Kidney tubule cell (primary cell): ENCODE measurements at places on chromosomes 2 and 18.

GRCh38 chr18:36900466-36900865 is 71.5 kb downstream of the KIAA1328 start:
- DNase-seq: no peak

GRCh38 chr2:23002234-23002633 is 382.7 kb upstream of the KLHL29 start:
- DNase-seq: no peak

DNA sequence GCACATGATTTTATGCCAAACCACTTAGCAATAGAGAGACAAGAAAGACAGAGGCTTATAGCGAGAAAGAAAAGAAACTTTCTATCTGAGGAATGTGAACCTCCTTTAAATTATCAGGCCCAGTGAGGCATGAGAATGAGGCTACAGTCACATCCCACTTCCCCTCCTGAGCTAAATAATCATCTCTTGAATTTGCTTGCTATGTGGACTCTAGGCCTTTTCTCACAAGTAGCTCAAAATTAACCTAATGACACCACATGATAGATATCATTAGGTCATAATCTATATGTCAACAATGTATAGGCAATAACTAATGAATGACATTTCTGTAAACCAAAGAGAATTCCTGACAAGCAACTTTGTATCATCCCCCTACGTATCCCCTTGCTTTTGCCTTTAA is 301.5 kb upstream of the MGAT5 start:
- no peak for DNase-seq

GRCh38 chr2:234752966-234753365 is 198.9 kb upstream of the SH3BP4 start:
- no peak for DNase-seq

- DNase-seq: no peak
Observed at GRCh38 chr18:78666666-78667335, 312.8 kb upstream of the SALL3 start.

DNA sequence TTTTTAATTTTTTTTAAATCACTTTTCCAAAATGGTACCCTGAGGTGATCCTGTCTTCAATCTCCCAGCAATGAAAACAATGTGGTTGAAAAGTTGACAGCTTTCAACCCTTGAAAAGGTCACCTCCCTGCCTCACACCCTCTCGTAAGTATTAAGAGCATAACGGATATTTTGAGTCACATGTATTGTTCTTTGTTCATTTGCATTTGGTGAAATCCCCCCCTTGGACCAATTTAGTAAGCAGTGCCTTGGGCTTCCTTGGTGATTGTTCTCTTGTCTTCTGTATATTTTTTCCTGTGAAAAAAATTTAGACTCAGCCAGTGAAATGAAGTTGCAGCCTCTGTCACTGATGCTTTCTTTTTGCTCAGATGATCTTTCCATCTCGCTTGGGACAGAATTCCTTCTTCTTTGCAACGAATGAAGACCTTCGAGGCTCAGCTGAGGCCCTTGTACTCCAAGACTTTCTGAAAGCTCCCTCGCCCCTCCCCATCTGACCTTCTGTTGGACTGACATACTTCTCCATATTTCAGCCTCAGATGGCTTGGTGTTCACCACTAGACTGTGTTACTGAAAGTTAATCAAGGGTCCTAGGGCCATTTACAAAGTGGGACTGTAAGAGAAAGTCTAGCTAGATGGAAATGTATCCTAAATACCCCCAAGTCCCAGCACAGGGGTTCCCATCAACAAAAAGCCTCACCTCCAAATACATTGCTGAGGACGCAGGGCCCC is 158.4 kb downstream of the BCL2 start:
- DNase-seq: no peak

DNA sequence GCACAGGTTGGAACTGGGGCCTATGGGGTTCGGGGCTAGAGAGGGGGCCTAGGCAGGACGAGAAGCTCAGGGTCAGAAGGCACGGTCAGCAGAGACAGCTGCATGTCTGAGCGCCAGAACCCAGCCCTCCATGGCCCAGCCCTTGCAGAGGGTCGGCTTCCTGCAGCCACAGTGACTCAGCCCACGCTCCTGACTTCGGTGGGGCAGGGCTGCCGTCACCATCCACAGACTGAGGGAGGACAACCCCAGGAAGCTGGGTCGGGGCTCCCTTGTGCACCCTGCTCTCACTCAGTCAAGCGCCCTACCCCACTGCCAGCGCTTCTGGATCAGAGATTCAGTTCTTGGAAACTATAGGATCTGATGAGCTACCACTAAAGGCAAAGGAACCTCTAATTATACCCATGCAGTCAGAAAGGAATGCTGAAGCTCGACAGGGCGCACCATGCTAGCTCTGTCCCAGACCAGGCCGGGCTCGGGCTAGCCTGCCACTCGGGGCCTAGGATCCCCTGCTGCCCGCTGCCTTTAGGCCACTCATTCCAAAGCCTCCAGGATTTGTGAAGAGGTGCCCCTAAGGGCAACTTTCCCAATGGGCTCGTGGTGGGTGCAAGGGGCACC is 3.0 kb downstream of the ACTR1B start:
- DNase-seq: no peak

- DNase-seq: no peak
Observed at GRCh38 chr2:159292157-159292556, 5.7 kb upstream of the WDSUB1 start.

DNA sequence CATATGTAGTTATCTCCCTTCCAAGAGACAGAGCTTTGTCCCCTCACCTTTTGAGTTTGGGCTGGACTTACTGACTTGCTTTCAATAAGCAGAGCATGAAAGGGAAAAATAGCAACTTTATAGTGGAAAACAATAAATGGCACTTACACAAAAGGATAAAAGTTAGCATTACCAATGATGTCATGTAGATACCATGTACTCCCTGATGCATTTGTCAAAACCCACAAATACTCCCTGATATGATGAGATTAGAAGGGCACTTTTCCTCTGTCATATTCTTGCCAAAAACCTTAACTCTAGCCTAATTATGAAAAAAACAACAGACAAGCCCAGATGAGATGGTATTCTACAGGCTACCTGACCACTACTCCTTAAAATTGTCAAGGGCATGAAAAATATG is 16.0 kb downstream of the HIBCH start:
- no peak for DNase-seq

GRCh38 chr2:45567974-45568789 is 42.9 kb downstream of the SRBD1 start:
- no peak for DNase-seq

- DNase-seq: no peak
Observed at GRCh38 chr2:36371070-36371874, 15.7 kb downstream of the CRIM1 start.

- no peak for DNase-seq
Observed at GRCh38 chr18:24002479-24002878, 12.1 kb upstream of the TTC39C start.

- DNase-seq: no peak
Observed at GRCh38 chr2:71605173-71605641, 151.8 kb downstream of the DYSF start.
